Effector memory CD8-positive, alpha-beta T cell (primary cell): ENCODE measurements at places on chromosomes 1 and 21.

DNA sequence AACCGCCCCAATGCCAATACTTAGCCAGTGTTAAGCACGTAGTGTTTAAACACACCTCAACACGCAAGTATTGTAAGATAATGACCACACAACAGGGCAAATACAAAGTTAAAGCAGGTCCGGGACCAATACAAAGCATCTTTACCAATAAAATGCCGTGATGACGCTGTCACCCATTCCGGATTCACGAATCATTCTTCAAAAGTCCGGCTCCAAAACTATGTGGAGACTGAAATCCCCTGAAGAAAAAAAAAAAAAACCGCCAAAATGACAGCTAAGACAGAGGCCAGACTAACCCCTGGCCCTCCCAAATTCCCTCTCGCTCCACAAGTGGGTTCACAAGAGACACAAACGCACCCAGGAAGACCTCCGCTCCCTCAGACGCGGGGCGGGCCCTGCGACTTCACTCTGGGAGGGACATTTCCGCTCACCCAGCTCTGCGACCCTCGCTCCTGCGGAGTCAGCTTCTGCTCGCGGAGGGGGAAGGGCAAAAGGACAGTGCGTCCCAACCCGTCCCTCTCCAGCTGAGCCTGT is 625 bp upstream of the DARS2 start:
- no peak for DNase-seq

DNA sequence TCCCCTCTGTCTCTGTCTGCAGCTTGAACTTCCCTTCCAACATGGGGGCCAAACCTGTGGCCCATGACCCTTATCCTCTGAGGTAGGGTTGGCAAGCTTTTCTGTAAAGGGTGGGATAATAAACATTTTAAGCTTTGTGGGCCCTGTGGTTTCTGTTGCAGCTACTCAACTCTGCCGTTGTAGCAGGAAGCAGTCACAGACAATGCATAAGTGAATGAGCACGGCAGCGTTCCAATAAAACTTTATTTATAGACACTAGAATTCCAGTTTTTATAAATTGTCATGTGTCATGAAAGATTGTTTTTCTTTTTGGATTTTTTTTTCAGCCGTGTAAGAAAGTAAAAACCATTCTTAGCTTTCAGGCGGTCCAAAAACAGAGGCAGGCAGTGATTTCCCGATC is 18.2 kb upstream of the CDK18 start:
- no peak for DNase-seq

GRCh38 chr21:34020983-34021553 is 52.3 kb upstream of the MRPS6 start:
- no peak for DNase-seq

- no peak for DNase-seq
These were observed 1671.9 kb downstream of the NCAM2 start for GRCh38 chr21:22670148-22670547.

GRCh38 chr1:196873385-196873784 is 14.5 kb upstream of the CFHR4 start:
- no peak for DNase-seq

DNA sequence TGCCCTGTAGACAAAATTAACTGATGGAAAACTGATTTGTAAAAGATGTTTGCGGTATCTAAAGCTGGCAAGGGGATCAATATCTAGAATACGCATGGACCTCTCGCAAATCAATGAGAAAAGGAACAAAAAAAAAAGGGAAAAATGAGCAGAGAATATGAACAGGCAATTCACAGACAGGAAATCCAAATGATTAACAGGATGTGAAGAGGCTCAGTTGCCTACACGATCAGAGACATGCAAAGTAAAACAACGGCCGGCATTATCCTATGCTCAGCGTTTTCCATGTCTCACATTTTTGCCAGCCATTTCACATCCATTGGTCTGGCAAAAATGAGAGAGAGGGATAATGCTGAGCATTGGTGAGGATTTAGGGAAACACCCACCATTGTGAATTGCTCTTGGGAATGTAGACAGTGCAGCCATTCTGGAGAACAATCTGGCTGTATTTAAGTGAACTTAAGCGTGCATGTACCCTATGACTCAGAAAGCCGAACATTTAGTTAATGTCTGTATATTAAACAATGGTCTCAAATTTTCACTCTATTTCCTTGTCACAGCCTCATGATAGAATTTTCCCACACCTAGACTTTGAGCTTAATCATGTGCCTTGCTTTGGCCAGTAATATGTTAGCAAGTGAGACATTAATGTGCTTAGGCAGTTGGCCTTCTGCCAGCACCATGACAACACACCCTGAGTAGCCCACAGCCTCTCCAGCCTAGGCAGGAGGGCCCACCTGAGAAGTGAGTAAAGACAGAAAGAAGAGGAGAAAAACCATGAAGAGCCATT is 61.0 kb upstream of the NBPF3 start:
- no peak for DNase-seq

DNA sequence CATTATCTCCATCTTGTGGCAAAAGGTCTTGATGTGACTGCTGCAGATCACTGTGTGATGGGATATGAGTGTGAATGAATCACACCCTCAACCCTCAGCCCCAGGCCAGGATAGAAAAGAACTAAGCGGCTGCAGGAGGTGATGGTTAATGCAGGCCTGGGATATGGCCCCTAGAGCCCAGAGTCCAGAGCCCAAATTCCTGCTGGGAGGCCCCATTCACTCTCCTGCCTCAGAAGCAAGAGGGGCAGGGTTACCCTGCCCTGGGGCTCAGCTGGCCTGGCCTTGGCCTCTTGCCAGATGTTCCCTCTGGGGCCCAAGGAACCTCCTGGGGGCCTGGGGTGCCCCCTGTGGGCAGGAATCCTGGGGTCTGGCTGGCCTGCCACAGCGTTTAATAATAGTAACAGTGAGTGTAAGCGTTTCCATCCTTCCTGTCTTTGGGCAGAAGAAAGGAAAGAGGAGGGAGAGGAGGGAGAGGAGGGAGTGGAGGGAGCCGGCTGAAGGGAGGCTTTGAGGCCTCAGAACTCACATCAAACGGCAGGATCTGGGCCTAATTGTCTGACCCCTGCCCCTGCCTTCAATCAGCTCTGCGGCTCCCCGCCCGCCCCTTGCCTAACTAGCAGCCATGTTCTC is 26.2 kb downstream of the DMAP1 start:
- no peak for DNase-seq

DNA sequence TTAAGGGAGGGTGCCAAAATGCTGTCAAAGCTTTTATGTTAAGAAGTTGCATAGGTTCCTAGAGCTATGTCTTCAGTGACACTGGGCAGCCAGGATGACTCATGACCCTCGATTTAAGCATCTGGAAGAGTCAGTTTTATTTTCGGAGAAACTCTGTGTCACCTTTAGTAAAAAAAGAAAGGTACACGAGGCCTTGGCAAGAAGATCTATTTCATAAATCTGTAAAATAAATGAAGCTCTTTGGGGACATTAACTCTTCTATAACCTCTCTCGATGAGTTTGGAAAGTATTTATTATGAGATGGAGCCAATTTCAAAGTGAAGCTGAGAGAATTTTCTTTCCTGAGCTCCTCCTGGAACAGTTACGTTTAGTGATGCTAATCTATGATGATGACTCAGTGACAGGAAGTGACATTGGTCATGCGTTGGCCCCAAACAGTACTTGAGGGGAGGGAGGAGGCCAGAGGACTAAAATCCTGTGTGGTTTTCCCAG is 156.5 kb downstream of the HLX start:
- no peak for DNase-seq

GRCh38 chr1:240683576-240683975 is 71.6 kb upstream of the GREM2 start:
- DNase-seq: no peak
